IPS-NIHi11 (cell line): ENCODE measurements at places on chromosomes 2 and 18.
A peak's percentile ranks its signal among the peaks of the same experiment; 100 is the strongest.

- no peak for DNase-seq
These were observed 6.4 kb upstream of the SPATS2L start for GRCh38 chr2:200300065-200300464.

DNA sequence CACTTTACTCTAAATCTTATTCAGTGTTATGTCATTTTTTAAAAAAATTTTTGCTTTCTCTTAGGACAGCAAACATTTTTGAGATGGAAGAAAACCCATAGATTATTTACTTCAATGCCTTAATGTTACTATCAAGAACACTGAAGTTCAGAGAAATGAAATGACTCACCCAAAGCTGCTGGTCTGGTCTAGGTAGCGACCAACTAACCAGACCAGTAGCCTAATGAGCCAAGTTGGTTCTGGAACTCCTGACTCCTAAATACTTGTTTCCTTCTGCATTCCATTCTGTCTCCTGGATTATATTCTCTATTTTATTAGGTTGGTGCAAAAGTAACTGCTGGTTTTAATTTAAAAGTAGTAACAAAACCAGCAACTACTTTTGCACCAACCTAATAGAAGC is 35.4 kb downstream of the SLC8A1 start:
- no peak for DNase-seq

GRCh38 chr2:223027442-223027841 is 24.5 kb upstream of the KCNE4 start:
- no peak for DNase-seq

DNA sequence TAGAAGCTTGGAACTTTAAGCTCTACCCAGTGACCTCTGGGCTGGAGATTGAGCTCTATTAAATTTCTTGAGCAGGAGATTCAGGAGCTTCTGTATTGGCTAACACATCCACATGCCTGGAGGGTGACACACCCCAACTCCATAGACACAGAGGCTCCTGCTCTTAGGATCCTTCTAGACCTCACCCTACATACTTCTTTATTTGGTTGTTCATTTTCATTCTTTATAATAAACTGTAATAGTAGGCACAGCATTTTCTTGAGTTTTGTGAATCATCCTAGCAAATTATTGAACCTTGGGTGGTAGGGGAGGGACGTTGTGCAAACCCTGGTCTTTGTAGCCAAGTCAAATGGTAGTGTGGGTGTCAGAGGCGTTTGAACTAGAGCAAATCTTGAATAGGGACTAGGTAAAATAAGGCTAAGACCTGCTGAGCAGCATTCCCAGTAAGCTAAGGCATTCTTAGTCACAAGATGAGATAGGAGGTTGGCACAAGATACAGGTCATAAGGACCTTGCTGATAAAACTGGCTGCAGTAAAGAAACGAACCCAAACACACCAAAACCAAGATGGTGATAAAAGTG is 323.8 kb upstream of the GALNT5 start:
- DNase-seq = no peak

DNA sequence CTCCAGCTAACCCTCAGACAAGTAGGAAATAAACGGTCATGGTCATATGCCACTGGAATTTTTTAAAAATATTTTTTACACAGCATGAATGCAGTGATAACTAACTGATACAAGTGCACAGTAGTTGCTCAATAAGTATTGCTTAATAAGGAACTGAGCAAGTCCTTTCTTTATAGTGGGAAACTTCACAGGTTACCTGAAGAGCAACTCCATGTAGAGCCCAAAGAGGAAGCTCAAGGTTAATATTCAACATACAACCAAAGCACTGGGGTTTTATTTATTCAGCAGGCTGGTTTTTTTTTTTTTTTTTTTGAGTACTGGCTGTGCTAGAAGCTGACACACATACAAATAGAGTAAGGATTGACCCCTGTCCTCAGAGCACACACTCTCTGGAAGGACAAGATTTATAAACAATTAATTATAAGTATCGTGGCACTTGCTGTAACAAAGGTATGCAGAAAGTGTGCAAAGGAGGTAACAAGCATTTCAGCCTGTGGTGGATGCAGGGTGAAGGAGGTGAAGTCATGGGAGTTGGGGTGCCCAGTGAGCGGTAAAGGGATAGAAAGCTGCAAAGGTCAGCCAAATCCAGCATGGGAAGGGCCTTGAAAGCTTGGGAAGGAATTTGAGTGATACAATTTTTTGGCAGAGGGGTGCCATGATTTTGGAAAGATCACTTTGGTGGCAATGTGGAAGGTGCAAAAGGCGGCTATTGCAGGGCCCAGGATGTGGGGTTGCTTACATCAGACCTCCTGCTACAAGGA is 52.7 kb downstream of the ATOH8 start:
- no peak for DNase-seq

DNA sequence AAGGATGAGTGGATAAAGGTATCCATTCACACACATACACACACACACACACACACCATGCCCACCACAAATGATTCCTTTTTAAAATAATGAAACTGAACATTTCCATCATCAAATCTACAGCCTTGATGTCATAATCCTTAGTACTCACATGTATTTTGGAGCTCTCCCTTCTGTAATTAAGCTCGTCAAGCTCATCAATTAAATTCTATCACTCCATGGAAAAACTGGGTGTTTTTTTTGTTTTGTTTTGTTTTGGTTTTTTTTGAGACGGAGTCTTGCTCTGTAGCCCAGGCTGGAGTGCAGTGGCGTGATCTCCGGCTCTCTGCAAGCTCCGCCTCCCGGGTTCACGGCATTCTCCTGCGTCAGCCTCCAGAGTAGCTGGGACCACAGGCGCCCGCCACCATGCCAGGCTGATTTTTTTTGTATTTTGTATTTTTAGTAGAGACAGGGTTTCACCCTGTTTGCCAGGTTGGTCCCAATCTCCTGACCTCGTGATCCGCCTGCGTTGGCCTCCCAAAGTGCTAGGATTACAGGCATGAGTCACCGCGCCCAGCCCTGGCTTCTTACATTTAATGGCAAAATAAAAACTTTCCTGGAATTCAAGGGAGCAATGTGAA is 78.6 kb upstream of the RGPD4 start:
- no peak for DNase-seq

DNA sequence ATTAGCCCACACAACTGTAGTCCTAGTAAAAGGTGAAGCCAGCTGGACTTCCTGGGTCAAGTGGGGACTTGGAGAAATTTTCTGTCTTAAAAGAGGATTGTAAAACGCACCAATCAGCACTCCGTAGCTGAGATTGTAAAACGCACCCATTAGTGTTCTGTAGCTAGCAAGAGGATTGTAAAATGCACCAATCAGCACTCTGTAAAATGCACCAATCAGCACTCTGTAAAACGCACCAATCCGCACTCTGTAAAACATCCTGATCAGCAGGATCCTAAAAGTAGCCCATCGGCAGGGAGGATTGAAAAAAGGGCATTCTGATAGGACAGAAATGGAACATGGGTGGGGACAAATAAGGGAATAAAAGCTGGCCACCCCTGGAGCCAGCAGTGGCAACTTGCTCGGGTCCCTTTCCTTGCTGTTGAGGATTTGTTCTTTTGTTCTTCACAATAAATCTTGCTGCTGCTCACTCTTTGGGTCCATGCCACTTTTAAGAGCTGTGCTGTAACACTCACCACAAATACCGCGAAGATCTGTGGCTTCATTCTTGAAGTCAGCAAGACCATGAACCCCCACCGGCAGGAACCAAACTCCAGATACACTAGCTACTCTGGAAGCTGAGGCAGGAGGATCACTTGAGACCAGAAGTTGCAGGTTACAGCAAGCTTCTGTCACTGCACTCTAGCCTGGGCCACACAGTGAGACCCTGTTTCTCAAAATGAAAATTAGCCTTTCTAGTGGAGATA is 102.6 kb downstream of the HS6ST1 start:
- DNase-seq = no peak

DNA sequence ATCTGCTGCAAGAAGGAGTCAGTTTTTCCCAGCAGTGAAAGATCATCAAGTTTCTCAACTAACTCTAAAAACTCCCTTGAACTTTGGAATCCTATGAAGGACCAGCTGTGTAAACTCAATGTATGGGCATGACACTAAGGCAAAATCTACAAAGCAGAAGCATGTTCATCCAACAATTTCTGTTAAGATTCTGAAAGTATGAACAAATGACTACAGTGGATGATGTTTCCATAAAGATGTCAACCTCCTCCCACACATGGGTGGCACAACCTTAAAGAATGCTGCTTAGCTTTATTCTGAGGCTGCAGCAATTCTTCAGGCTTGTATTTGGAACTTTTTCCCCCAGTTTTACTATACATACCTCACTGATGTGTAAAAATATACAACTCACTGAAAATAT is 47.2 kb downstream of the WDR33 start:
- DNase-seq = no peak

GRCh38 chr18:41767960-41768359 is 187.1 kb upstream of the PIK3C3 start:
- DNase-seq = peak; percentile 9

GRCh38 chr2:76478266-76479035 is 767.7 kb upstream of the GCFC2 start:
- peak; percentile 6 for DNase-seq

DNA sequence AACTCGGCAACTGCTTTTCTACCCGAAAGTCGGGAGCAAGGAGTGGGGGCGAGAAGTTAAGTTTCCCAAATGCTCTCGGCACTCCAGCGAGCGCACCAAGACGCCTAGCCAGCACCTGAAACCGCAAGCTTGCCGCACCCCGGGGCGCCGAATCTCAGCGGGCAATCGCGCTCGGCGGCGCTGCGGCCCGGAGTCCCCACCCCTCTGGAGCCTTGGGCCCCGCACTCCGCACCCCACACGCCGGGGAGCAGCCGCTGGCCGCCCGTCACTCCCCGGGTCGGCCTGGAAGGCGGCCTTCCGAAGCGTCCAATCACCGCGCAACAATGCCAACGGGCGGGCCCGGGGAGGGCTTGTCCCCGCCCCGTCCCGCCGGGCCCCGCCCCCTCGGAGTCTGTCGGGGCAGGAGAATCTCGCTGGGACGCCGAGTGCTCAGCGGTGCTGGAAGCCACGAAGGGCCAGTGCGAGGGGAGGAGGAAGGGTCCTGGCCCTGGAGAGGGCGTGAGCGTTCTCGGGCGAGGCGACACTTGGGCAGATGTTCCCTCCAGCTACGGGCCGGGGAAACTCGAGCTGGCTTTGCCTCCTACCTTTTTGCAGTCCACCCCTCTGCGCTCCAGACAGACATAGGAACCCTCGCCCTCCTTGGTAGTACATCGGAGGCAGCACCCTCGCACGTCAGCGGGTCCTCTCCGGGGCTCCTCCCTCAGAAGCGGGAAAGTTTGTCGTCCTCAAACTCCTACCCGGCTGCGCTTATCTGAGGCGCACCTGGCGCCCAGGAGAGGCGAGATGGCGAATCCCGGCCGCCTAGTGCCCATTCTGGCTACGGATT is 1.1 kb upstream of the ZBTB7C start:
- peak; percentile 94 for DNase-seq

- DNase-seq = no peak
These were observed 47.0 kb upstream of the AP1S3 start for GRCh38 chr2:223884399-223884798.

DNA sequence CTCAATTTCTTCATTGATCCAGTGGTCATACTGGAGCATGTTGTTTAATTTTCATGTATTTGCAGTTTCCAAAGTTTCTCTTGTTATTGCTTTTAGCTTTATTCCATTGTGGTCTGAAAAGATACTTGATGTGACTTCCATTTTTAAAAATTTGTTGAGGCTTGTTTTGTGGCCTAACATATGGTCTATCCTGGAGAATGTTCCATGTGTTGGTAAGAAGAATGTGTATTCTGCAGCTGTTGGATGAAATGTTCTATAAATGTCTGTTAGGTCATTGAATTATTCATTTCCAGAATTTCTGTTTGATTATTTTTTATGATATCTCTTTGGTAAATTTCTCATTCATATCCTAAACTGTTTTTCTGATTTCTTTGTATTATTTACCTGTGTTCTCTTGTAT is 139.8 kb upstream of the THUMPD2 start:
- no peak for DNase-seq

DNA sequence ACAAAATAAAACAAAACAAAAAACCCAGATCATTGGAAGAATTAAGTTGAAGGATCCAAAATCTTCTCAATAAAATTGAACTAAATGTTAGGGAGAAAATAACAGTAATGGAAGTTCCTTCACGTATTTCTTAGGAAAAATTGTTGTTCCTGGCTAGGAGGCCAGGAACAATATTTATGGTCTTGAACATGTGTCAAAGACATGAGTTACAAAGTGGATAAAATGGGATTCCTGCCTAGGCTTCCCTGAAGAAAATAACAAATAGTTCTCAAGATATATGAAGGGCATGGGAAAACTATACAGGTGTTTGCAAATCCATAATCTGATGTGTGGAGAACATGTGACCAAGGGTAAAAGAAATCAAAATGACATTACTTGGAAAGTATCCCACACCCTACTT is 67.6 kb upstream of the ITGB6 start:
- no peak for DNase-seq

DNA sequence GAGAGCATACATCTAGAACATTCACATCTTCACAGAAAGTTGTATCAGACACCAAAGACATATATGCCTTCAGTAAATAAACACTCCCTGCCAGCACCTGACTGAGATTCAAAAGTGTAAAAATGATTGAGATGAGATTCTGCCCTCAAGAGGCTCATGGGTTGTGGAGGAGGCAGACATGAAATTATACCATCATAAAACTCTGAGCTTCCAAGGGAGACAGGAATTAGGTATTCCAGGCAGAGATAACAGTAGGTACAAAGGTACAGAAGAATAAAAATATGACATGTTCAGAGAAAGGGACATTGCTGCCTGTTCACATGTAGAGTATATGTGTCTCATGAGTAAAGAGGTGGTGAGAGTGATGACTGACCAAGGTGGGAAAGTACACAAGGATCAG is 322.3 kb downstream of the OSR1 start:
- DNase-seq = no peak

DNA sequence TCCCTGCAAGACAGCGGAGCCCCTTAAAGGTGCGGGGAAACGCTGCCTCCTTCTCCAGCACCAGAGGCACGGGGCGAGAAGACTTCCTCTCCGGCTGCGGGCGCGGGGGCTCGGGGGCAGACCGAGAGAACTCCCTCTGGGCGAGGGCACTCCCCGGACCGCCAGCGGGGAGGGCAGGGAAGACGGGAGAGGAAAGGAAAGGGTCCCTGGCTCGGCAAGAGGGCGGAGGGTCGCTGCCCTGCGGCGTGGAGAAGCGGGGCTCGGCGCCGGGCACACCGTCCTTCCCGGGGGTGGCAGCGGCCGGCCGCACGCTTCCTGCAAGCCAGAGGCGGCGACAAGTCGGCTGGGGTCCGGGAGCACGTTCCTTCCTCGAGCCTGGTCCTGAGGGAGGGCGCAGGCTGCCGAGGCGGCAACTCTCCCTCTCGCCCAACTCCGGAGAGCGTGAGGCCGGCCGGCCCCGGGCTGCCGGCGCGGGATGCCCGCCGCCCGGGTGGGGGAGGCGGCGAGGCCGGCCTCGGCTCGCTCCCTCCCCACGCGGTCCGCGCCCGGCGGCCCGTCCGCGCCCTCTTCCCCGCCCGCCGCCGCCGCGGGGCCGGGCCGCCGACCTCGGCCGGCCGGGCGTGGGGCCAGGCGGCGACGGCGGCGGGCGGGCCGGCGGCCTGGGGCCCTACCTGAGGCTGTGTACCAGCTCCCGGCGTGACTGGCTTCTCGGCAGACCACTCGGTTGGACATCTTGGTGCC is 1.1 kb downstream of the MEMO1 start:
- DNase-seq = peak; percentile 38

GRCh38 chr2:120472891-120473309 is 127.0 kb downstream of the INHBB start:
- DNase-seq = no peak

- peak; percentile 12 for DNase-seq
These were observed 36.0 kb upstream of the UBE2E3 start for GRCh38 chr2:180944372-180944771.

GRCh38 chr2:18133310-18133709 is 254.8 kb downstream of the KCNS3 start:
- no peak for DNase-seq
